ENCODE measurements at places on chromosomes 16 and 17.
A peak's percentile ranks its signal among the peaks of the same experiment; 100 is the strongest.

DNA sequence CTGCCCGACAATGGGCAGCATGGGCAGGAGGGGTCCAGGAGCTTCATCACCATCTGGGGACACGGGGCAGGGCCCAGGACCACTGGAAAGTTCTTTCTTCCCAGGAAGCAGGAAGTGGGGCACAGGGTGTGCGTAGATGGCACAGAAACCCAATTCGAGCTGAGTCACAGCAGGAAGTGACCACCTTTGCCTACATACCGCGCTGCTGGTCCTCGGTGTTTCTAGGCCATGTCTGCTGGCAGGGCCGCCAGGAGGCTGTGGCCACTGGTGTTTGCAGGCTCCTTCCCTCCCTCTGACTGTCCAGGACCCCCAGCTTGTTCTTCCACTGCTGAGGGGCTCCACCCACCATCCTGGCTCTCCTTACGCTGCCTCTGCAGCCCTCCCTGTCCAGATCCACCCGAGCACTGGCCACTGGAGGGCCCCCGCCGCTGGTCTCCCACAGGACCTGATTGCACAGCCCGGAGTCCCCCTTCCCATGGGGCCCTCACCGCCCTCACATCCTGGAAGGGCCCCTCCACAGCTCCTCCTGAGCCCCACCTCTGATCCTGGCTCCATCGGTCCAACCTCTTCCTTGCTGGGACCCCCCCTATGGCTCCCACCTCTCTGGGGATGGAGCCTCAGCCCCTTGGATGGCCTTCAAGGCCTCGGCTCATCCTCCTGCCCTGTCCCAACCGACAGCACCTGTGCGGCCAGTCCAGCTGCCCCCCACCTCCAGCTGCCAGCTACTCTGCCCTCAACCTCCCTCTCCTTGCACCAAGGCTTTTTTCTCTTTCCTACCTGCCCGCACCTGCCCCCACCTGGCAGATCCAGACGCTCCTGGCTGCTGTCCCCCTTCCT lies 14.5 kb upstream of the RASD1 start:
- no peak for DNase-seq

- DNase-seq, result no peak
These were observed 502.3 kb downstream of the RBFOX1 start for GRCh38 chr16:7834771-7835431.

DNA sequence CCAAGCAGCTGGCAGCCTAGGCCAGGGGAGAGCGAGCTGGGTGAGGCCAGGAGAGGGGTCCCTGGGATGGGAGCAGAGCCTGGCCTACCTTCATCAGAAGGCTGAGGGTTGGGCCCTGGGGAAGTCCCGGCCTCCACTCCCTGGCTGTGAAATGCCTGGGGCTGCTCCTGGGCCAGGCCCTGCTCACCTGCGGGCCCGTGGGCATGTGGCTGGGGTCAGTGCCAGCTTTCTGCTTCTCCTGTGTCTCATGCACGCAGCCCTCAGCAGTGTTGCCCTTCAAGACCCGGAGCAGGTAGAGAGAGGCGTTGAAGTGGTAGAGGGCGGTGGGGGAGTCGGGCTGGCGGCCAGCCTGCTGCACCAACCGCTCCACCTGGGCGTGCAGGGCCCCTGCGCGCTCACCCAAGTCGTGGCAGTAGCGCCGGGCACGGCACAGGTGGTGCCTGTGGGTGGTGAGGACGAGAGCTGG lies 12.4 kb downstream of the MYBBP1A start:
- DNase-seq, result no peak

GRCh38 chr16:9437115-9437514 lies 345.7 kb downstream of the HAPSTR1 start:
- no peak for DNase-seq

DNA sequence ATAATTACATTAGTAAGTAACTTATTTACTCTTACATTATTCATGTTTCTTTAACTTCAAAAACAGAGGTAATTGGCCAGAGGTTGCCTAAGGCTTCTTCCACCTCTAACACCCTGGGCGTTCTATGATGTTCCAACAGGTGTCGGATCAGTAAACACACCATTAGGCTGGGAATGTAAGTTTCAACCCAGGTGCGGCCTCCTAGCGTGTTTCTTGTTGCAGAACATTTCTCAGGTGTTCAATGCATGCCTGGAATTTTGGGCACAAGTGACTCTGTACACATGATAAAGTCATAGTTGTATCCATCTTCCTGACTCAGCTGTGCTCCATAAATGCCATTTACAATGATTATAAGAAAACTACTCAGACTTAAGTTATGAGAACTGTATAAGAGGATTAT lies 1.0 kb downstream of the KRTAP2-2 start:
- no peak for DNase-seq

DNA sequence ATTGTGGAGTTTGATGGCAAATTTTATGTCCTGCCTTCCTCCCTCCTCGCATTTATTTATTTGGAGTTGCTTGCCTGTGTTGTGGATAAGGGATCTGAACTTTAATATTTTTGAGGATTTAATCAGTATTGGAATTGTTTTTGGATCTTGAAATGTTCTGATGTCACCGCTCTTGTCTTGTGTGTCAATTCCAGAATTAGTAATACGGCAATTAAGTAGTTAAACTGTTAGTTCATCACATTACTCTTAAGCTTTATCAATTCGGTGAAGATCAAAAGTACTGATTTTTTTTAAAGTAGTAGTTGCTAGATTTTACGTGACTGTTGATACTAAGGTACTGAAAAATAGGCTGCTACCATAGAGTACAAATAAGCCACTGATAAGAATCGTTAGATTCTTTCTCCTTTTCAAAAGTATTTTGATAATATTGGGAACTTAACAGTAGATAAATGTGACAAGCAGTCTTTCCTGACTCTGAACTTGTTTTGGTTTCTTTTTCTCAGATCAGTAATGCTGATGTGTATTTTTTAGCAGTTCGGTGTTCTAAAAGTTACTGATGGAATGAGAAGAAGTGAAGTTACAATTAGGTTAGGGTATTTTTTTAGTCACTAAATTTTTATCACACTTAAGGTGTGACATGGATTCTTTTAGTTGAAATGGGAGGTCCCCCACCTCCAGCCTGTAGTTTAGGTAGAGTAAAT lies 2.0 kb downstream of the RBBP6 start:
- peak; percentile 47 for DNase-seq

DNA sequence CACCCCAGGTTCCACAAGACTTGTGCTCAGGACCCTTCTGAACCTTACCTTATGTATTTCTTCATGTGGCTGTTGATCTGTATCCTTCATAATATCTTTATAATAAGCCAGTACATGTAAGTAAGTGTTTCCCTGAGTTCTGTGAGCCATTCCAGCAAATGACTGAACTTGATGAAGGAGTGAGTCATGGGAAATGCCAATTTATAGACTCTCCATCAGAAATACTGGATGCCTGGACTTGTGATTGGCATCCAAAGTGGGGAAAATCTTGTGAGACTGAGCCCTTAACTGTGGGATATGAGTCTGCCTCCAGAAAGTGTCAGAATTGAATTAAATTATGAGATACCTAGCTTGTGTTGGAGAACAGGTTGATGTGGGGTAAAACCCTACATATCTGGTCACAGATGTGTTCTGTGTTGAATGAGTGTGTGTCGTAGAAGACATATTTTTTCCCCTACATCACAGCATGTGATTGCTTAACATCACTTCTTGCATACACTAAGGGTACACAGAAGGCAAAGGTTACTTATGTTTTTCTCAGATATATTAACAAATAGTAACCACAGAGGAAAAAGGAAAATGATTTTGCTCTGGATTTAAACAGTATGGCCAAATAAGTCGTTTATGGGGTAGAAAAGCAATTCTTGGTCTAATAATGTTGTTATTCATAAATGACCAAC lies 70.2 kb upstream of the NETO2 start:
- DNase-seq, result no peak

- no peak for DNase-seq
These were observed 35.4 kb downstream of the ACTG1 start for GRCh38 chr17:81477173-81477572.

GRCh38 chr17:81932333-81932983 lies 4.6 kb downstream of the PYCR1 start:
- no peak for DNase-seq

DNA sequence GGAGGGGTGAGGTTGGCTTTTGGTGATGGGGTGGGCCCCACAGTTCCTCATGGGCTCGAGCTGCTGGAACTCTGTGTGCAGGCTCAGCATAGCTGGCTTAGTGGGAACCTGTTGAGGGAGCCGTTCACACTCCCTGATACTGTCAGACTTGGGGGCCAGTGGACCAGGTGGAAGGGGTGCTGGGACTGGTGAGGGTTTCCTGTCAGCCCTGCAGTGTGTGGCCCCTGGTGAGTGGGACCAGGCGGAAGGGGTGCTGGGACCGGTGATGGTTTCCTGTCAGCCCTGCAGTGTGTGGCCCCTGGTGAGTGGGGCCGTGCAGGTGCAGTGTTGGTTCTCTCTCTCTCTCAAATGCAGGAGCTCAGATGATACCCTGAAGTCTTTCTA lies 45.1 kb upstream of the ZNF750 start:
- peak; percentile 53 for DNase-seq

DNA sequence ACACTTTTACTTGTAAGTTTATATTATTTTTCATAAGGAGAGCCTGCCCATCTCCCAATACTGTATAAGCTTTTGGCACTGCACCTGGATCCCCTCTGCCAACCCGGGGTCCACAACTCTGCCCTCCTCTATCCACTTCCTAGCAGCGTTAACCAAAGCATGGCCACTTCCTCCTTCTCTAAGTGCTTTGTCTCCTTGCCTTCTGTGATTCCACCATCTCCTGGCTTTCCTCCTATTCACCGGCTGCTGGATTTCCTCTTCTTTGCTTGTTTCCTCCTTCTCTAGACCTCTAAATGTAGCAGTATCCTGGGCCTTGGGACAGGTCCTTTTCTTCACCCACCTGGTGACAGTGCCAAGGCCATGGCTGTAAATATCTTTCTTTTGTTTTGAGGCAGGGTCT lies 20.0 kb upstream of the WFIKKN2 start:
- no peak for DNase-seq

GRCh38 chr16:24452724-24453123 lies 86.6 kb upstream of the RBBP6 start:
- DNase-seq, result no peak

- DNase-seq, result no peak
These were observed 32.9 kb downstream of the BAHCC1 start for GRCh38 chr17:81428121-81428515.

DNA sequence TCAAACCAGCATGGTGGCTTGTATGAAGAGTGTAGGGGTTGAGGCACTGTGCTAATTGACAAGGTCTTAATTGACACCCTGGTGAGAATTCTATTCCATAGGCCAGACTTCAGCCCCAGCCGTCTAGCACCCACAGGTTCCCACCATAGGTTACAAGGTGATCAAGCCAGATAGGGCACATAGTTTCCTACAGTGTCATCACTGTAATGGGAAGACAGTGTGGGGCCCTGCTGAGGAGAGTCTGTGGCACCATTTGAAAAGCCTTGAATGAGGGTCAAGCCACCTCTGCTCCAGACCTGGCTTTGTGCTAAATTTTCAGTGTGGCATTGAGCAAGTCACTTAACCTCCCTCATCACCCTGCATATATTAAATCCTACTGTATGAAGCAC lies 36.2 kb downstream of the YPEL2 start:
- no peak for DNase-seq

- no peak for DNase-seq
These were observed 73.2 kb upstream of the CIBAR2 start for GRCh38 chr16:85185303-85186100.
